H4 (cell line): ENCODE measurements at places on chromosomes 5 and 9. TPM values are rescaled to one million over a fixed set of nuclear protein-coding genes. Genes with fewer than 3 reads are reported as not detected.

DNA sequence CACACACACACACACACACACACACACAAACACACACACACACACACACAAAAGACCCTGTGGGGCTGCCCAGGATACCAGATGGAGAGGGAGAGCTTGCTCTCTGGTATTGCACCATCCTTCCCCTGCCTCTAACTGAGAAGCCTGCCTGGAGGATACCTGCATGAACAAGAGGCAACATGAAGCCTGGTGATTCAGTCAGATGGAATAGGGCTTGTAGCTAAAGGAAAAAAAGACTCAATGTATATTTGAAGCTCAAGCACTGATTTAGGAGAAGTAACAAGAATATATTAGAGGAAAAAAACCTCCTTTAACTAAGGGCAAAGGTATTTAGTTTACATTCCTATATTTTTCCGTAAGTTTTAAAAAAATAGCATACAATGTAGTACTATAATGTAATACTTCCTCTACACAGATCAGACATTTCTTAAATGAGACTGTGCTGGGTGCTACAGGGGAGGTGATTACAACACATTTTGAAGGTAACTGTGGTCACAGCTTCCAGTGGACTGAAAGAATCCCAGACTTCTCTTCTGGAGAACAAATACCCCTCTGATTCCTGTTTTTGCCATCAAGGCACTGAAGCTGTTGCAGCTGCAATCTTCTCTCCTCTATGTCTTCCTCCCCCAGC lies 169.3 kb downstream of the DCP2 start:
- DNase-seq = no peak

DNA sequence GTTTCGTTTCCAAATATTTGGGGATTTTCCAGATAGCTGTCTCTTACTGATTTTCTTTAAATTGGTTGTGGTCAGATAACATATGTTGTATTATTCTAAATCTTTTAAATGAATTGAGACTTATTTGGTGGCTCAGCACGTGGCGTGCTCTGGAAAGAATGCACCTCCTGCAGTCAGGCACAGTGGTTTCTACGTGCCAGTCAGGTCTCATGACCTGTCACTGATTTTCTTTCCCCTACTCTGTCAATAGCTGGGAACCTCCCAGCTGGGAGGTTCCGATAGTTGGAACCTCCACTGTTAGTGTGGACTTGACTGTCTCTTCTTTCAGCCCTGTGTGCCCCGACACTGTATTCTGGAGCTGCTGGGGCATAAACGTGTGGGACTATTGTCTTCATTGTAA lies 27.6 kb downstream of the TRIP13 start:
- DNase-seq = no peak

GRCh38 chr5:137754961-137755762 lies 999 bp upstream of the HNRNPA0 start:
- DNase-seq = no peak

GRCh38 chr9:84374516-84374915 lies 34.0 kb upstream of the SLC28A3 start:
- DNase-seq = no peak

DNA sequence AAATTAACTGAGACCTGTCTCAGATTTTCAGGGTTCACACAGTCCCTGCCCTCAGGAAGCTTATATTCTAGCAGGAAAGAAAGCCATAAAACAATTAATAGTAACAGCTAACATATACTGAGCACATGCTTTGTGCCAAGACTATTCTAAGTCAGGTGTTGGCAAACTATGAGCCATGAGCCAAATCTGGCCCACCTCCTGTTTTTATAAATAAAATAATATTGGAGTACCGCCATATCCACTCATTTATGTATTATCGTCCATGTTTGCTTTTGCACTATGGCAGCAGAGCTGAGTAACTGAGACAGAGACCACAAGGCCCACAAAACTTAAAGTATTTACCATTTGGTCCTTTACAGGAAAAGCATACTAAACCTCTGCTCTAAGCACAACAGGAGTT lies 83.3 kb upstream of the TRIO start:
- no peak for DNase-seq

GRCh38 chr5:22372826-22373660 lies 480.1 kb downstream of the CDH12 start:
- no peak for DNase-seq

DNA sequence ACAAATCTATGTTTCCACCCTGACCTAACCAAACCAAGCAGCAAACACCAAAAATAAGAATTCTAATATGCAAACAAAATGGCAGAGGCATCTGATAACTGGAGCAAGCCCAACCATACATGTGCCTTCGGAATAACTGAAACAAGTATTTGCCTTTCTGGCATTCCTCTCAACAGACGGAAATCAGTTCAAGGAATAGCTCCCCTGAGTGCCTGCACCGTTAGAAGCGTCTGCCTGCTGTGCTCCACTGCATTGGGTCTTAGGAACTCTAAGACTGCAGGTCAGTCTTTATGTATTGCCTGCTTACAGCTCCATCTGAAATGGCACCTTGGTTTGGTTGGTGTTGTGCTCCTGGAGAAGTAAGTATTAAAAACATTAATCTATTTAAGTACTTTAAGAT lies 98.5 kb downstream of the MRPS27 start:
- DNase-seq = no peak

- peak; percentile 83 for DNase-seq
These were observed at the start of gene PCDHB2 for GRCh38 chr5:141094481-141095262. PCDHB2 (plus strand) TSS chr5:141094615; CDS start chr5:141094791, 176 bp downstream.

DNA sequence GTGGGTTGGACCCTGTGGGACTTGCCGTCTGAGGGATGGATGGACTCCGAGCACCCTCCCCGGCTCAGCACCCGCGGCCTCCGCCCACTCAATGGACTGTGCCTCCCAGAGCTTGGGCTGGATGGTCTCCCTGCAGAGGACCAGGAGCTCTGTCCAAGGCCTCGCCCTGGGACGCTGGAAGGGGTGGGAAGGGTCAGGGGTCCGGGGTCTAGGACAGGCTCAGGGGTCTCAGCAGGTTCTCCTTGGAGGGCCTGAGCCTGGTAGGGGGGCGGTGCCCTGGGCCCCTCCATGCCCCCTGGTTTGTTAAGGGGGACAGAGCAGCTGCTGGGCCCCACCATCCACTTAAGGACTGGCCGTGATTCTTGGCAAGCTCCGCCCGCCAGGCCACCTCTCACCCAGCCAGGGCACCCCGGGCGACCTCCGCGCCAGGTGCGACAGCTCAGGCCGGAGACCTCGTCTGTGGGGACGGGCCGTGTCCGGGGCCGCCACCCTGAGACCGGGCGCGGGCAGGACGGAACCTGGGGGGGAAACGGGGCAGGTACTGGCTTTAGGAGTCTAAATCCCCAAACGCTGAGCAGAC lies 29.2 kb downstream of the EXOC3 start:
- DNase-seq = no peak

DNA sequence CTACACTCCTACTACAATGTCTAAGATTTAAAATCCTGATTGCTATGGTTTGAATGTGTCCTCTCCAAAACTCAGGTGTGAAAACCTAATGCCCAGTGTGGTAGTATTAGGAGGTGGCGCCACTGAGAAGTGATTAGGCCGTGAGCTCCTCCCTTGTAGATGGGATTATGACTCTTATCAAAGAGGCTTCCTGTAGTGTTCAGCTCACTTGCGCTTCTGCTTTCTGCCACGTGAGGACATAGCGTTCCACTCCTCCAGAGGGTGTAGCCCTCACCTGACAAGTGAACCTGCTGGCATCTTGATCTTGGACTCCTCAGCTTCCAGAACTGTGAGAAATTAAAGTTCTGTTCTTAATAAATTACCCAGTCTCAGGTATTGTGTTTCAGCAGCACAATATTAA lies 33.0 kb upstream of the WHRN start:
- DNase-seq = no peak

DNA sequence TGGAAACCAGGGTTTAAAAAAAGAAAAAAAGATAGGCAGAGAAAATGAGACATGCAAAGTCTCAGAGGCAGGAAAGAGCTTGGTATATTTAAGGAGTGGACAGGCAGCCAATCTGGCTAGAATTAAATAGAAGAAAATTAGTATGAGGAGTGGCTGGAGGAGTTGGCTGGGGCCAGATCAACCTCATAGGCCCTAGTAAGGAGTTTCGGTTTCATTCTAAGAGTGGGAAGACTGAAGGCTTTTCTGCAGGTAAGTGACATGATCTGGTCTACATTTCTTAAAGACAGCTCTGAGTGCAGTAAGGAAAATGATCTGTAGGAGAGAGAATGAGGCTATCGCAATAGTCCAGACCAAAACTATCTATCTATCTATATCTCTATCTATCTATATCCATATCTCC lies 27.5 kb downstream of the ADRB2 start:
- no peak for DNase-seq

DNA sequence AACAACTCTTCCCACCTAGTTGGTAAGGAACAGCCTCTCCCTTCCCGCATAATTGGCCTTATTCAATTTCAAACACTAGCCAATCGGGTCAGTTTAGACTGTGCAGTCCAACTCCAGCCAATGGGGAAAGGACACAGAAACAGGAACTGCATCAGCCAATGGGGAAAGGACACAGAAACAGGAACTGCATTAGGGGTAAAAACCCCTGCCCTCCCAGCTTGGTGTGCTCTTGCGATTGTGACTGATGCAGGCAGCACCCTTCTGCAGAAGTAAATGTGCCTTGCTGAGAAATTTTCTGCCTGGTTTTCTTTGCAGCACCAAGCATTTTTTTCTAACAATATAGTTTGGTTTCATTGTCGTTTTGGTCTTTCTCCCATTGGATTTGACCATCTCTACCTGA lies 8.5 kb upstream of the GLT6D1 start:
- DNase-seq = no peak

DNA sequence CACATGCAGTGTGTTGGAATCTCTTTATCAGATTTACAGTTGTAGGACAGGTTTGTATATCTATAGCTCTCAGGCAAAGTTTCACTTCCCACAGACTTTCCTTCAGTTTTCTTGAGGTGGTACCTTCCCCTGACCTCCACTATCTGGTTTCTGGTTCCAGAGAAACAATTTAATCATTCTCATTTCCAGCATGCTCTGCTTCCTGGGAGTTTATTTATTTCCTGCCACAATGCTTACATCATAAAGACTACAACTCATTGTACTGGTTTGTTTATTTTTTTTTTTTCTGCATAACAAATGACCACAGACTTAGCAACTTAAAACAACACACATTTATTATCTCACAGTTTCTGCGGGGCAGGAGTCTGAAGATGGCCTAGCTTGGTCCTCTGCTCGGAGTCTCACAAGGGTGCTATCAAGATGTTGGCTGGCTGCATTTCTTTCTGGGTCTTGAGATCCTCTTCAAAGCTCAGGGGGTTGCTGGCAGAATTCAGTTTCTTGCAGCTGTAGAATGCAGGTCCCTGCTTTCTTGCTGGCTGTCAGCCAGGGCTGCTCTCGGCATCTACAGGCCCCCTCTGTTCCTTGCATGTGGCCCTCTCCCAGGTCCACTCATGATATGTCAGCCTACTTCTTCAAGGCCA lies 247.7 kb downstream of the ENC1 start:
- peak; percentile 81 for DNase-seq

- no peak for DNase-seq
These were observed 8.3 kb downstream of the BAG1 start for GRCh38 chr9:33256236-33256635.

DNA sequence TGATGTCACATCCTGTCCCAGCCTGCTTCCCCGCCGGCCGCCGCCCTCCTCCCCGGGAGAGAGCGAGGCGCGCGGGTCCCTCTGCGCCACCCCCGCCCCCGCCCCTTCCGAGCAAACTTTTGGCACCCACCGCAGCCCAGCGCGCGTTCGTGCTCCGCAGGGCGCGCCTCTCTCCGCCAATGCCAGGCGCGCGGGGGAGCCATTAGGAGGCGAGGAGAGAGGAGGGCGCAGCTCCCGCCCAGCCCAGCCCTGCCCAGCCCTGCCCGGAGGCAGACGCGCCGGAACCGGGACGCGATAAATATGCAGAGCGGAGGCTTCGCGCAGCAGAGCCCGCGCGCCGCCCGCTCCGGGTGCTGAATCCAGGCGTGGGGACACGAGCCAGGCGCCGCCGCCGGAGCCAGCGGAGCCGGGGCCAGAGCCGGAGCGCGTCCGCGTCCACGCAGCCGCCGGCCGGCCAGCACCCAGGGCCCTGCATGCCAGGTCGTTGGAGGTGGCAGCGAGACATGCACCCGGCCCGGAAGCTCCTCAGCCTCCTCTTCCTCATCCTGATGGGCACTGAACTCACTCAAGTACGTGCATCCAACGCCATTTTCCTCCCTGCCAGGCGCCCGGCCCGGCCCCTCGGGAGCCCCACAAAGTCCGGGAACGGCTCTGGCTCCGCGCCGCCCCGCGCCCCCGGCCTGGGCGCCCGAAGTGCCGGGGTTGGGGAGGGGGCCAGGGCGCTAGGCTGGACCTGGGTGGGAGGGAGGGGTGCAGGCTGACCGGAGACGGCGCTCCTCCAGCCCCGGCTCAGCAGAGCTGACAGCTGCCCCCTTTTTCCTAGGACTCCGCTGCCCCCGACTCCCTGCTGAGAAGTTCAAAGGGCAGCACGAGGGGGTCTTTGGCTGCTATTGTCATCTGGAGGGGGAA lies 12.0 kb upstream of the OLFM1 start:
- DNase-seq = peak; percentile 71

DNA sequence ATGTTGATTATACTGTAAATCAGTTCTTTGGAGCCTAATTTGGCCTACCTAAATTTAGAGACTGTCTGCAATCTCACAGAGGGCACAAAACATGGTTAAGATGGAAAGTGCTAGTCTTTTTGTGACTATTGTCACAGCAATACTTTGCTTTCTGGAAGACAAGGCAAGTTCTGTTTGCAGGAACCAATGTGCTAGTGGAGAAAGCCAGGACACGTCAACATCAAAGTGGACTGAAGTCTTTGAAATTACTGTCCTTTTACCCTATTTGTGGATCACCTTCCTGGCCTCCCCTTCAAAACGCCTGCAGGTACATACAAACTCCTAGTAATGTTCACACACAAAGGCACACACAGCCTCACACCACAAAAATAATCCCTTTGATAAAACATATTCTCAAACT lies 248.7 kb downstream of the MAN2A1 start:
- no peak for DNase-seq

- DNase-seq = no peak
These were observed 162.5 kb downstream of the CD180 start for GRCh38 chr5:67033880-67034651.

DNA sequence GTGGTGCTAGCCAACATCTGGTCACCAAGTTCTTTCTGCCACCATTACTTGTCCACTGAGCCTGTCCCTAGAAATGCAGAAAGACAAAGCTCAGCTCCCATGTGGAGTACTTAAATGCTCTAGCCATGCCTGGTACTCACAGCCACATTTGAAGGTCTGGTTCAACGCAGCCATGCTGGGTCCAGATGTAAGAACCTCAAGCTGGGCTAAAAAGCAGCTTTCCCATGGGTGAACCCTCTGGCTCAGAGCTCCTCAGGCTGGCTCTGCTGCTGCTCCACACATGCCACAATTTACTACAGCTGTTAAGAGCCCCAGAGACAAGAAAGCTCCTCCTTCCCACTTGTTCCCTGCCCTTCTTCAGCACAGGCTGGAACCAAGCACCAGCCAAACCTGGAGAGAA lies 97.1 kb upstream of the LRRTM2 start:
- no peak for DNase-seq

- no peak for DNase-seq
These were observed 312.1 kb downstream of the CDH12 start for GRCh38 chr5:22541037-22541436.

Gene TXNDC8
- not detected in 2 replicates for total RNA-seq

Gene CDC20B
- not detected in 2 replicates for total RNA-seq

Gene LCN6
- not detected in 2 replicates for total RNA-seq

Gene PTGS1
- 0.37 and 0.74 TPM in 2 replicates for total RNA-seq

Gene TEK
- 0.35 and 0.68 TPM in 2 replicates for total RNA-seq

Gene SLC36A3
- total RNA-seq = not detected in 2 replicates

Gene DOCK8
- 0.15 and 0.58 TPM in 2 replicates for total RNA-seq

Gene SLC46A2
- not detected in 2 replicates for total RNA-seq

Gene VPS13A
- 5.8 and 8.7 TPM in 2 replicates for total RNA-seq

Gene NOXA1
- total RNA-seq = not detected in 2 replicates

Gene CYLC2
- not detected in 2 replicates for total RNA-seq

Gene IFNA21
- total RNA-seq = 0.15 TPM in 1 of 2 replicates, not detected in the other

Gene C5orf46
- 1.0 and 5.2 TPM in 2 replicates for total RNA-seq

Gene ZNF658
- 2.3 and 3.6 TPM in 2 replicates for total RNA-seq

Gene ADAMTS13
- total RNA-seq = 0.06 and 0.12 TPM in 2 replicates
